ENCODE measurements at places on chromosomes 7 and 10. TPM values are rescaled to one million over a fixed set of nuclear protein-coding genes. Genes with fewer than 3 reads are reported as not detected.

Gene BLNK
- total RNA-seq, result not detected

Gene COL28A1
- not detected for total RNA-seq

Gene NPTX2
- total RNA-seq, result 0.96 TPM

Gene GPR15LG
- total RNA-seq, result not detected

Gene PLCE1
- total RNA-seq, result 1.6 TPM

Gene NDUFB8
- total RNA-seq, result 232 TPM

Gene GFRA1
- total RNA-seq, result 5.2 TPM

Gene DUSP5
- total RNA-seq, result 33.7 TPM

Gene UCMA
- total RNA-seq, result not detected

Gene RPEL1
- total RNA-seq, result 0.13 TPM

Gene SH2D4B
- not detected for total RNA-seq

Gene SHOC2
- total RNA-seq, result 25.5 TPM

Gene SLC13A1
- total RNA-seq, result not detected

Gene IGFBP1
- total RNA-seq, result not detected

Gene C10orf67
- total RNA-seq, result not detected

Gene GPR37
- total RNA-seq, result 6.5 TPM

Gene GHRHR
- not detected for total RNA-seq

Gene PDK4
- total RNA-seq, result 1.2 TPM

Gene PPP1R17
- total RNA-seq, result not detected

Gene PLEKHS1
- not detected for total RNA-seq

Gene FAM237B
- not detected for total RNA-seq

Gene SYT15B
- total RNA-seq, result 0.24 TPM

Gene GALNT17
- total RNA-seq, result not detected

Gene TMEM229A
- under 0.01 TPM for total RNA-seq

Gene HMX2
- not detected for total RNA-seq

Gene PRSS1
- 0.24 TPM for total RNA-seq

Gene PROSER2
- 10.5 TPM for total RNA-seq

Gene LLCFC1
- not detected for total RNA-seq

Gene CLDN12
- 21.7 TPM for total RNA-seq

Gene HTR7
- total RNA-seq, result 8.5 TPM

Gene ZNF804B
- total RNA-seq, result not detected

Gene PTER
- total RNA-seq, result 7.1 TPM

Gene ARHGAP19
- total RNA-seq, result 9.8 TPM

Gene NRG3
- not detected for total RNA-seq

Gene PRKRIP1
- total RNA-seq, result 15.4 TPM

Gene TAS2R41
- not detected for total RNA-seq

Gene PKD2L1
- total RNA-seq, result not detected

Gene ASAH2
- total RNA-seq, result 0.56 TPM

Gene AGK
- 20.3 TPM for total RNA-seq

Gene FKBP6
- not detected for total RNA-seq

Gene LRRC4
- 0.16 TPM for total RNA-seq

Gene SDK1
- total RNA-seq, result 4.9 TPM

Gene CFAP46
- 4.1 TPM for total RNA-seq

Gene MYOF
- 103 TPM for total RNA-seq

Gene AKR1D1
- not detected for total RNA-seq

Gene SNCG
- 32.0 TPM for total RNA-seq

Gene ST8SIA6
- total RNA-seq, result 0.88 TPM

Gene SPDYE2B
- not detected for total RNA-seq

Gene NKX2-3
- not detected for total RNA-seq

Gene CYP26C1
- total RNA-seq, result 0.13 TPM

Gene SGPL1
- 27.9 TPM for total RNA-seq

Gene EIF5AL1
- 0.32 TPM for total RNA-seq

Gene SAP25
- total RNA-seq, result 1.5 TPM

Gene INSYN2A
- total RNA-seq, result 0.91 TPM

Gene SPDYE6
- not detected for total RNA-seq
